NCI-H748 treated with DMSO at 0.1 percent for 48 hours (cell line): ENCODE measurements at places on chromosomes 13 and 19.

DNA sequence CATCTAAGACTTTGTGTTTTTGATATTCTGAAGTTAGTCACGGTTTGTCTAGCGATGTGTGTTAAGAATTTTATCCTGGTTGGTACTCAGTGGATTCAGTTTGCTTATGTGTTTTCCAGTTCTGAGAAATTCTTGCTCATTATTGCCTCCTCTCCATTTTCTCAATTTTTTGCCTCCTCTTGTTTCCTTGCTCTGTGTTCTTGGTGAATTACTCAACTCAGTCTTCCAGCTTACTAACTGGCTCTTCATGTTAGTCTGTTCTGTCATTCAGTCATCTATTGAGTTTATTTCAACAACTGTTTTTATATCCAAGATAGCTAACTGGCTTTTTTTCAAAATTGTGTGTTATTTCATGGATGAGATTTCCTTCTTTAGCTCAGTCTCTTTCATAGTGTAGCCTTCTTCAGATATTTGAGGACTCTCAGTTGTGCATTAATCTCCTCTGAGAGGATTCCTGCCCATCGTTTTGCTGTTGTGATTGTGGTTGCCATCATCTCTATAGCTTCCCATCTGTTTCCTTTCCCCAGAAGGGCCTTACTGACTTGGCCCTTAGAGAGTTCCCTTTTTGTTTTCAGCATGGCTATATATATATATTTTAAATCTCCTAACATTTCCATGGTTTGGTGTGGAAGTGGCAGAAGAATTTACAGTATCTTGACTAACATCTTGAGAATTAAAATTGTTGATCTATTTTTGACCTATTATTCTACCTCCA, 6.2 kb downstream of the SETDB2 start:
- no peak for DNase-seq

- DNase-seq: peak; percentile 57
Observed at GRCh38 chr19:11673608-11674041, 65.1 kb downstream of the ZNF823 start.

DNA sequence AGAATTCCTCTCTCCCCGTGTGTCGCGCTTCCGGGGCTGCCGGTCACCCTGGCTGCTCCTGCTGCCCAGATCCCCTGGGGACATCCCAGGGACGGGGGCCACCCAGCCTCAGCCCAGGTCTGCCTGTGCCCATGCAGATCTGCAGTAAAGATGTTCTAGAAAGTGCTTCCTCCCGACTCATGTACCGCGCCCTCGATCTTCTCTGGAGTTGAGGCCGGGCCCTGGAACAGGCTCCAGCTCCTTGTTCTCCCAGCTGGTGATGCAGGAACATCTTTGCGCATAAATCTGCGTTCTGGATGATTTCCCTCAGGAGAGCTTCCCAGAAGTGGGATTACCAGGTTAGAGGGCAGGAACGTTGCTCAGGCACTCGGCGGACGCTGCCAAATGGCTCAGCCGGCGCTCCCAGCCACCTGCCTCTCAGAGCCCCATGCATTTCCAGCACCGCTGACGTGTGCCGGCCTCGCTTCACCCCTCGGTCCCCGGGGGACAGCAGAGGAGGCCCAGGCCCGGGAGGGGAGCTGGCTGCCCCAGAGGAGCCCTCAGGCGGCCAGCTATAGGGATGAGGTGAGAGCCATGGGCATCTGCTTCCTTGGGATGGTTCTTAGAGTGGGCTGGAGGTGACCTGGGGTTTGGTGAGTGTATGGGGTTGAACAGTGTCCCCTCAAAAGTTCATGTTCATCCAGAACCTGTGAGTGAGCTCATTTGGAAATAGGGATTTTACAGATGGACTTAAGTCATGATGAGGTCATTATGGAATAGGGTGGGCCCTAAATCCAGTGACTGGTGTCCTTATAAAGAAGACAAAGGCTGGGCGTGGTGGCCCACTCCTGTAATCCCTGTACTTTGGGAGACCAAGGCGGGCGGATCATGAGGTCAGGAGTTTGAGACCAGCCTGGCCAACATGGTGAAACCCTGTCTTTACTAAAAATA, 42.6 kb downstream of the CRTC1 start:
- DNase-seq: no peak

GRCh38 chr13:100610391-100611347, 22.1 kb upstream of the GGACT start:
- no peak for DNase-seq

DNA sequence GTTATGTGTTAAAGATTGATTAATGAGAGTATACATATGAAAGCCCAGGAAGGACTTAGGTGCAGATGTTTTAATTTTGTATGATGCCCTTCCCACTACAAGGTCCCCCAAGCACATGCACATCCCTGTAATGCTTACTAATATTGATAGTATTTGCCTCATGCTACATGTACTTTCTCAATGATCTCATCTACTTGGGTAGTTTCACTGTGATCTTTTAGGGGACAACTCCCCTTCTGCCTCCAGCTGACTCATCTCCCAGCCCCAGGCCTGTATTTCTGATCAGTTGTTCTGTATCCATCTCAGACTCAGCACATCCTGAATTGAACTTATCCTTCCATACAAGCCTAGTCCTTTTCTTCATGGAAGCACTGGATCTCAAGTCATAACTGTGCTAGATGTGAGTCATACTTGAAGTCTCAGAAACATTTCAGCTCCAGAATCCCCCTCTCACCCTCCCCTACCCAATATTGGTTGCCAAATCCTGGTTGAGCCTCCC, 49.4 kb upstream of the INTS6 start:
- DNase-seq: no peak

DNA sequence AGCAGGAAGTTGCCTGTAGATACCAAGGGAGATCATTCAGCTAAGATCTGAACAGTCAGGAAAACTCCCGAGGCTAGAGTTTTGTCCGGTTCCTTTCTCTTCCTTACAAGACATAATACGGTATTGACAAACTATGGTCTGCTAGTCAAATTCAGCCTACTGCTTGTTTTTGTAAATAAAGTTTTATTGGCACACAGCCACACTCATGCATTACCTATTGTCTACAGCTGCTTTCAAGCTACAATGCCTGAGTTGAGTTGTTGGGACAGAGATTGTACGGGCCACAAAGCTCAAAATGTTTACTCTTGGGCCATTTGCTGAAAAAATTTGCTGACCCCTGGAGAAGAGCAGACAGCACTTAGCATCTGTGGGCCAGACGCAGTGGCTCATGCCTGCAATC, 2.5 kb downstream of the SLC1A6 start:
- no peak for DNase-seq

- DNase-seq: peak; percentile 30
Observed at GRCh38 chr13:78875792-78876580, 217.0 kb upstream of the OBI1 start.

GRCh38 chr19:47419030-47419783, at the start of gene MEIS3:
Gene MEIS3, minus strand, starts transcription at chr19:47419527. Its CDS starts 446 bp downstream, at chr19:47419081.
- no peak for DNase-seq

DNA sequence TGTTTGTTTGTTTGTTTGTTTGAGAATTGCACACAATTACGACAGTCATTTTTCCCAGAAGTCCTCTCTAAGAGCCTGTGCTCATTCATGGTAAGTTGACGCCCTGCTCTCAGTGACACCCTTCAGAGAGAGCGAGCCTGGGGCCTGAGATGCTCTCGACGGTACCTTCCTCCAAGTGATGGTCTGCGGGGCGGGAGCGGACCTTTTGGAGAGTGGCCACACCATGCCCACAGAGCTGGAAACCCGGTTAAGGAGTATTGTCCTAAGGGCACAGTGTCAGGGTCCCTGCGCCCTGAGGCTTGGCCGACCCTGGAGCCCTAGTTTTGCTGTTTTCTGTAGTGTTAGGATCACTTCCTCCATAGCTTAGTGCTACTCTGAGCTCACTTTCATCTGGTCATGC, 3.6 kb downstream of the POP4 start:
- DNase-seq: no peak

- no peak for DNase-seq
Observed at GRCh38 chr13:37039896-37040295, 19.6 kb downstream of the SUPT20H start.

DNA sequence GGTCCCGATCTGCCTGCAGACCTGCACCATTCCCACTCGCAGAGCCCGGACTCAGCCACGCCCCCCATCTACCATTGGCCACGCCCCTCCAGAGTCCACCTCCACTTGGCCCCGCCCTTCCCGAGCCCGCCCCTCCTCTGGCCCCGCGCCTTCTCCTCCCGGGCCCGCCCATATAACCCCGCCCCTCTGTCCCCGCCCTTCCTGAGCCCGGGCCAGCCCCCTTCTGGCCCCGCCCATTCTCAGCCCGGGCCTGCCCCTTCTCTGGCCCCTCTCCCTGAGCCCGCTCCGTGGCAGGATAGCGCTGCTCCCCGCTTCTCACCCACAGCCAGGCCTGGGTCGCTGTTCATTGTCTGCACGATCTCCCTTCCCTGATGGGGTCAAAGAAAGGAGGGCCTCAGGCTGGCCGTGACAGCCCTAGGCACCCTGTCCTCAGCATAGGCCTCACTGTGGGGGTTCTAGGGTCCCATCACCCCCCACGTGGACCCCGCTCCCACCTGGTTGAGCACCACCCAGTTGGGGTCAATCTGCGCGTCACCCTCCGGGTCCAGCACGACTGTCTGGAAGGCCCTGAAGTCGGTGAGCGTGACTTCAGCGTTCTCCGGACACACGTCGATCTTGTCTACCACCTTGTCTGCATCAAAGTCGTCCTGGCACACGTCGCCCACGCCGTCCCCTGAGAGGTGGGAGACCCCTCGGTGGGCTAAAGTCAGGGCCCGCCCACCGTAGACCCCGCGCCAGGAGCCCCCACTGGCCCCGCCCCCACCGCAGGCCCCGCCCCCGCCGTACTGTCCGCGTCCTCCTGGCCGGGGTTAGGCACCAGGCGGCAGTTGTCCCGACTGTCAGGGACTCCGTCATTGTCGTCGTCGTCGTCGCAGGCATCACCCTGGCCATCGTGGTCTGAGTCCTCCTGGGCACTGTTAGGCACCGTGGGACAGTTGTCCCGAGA, 5.7 kb downstream of the COMP start:
- DNase-seq: peak; percentile 29

- no peak for DNase-seq
Observed at GRCh38 chr13:66543780-66544179, 686.4 kb downstream of the PCDH9 start.

GRCh38 chr13:65857942-65858565, 1372.1 kb downstream of the PCDH9 start:
- DNase-seq: no peak

- DNase-seq: no peak
Observed at GRCh38 chr13:91922969-91923592, 524.7 kb downstream of the GPC5 start.

GRCh38 chr19:52170304-52170703, 1.1 kb downstream of the ZNF836 start:
- DNase-seq: no peak

DNA sequence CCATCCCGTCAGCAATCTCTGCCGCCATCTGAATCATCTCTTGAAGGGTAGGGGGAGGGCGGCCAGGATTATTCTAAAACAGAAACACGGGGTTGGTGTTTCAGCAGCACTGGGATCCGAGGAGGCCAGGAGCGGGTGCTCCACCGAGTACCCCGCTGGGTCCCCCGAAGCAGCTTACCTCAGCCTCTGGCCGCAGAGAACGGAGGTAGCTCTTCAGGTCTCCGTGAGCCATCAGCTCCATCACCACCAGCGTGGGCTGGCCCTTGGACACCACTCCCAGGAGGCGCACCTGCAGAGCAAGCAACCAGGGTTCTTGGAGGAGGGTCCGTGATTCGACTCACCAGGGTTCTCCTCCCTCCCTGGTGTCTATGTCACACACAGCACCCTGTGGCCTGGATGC, 53.2 kb downstream of the ZNF557 start:
- DNase-seq: no peak

- no peak for DNase-seq
Observed at GRCh38 chr13:113906571-113906970, 42.7 kb upstream of the GAS6 start.

DNA sequence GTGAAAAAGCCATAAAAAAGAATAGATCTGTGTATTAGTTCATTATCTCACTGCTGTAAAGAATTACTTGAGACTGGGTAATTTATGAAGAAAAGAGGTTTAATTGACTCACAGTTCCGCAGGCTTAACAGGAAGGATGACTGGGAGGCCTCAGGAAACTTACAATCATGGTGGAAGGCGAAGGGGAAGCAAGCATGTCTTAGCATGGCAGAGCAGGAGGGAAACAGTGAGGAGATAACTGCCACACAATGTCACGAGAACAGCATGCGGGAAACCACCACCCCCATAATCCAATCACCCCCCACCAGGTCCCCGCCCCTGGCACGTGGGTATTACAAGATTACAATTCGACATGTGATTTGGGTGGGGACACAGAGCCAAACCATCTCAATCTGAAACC, 39.1 kb upstream of the EEF1AKMT1 start:
- no peak for DNase-seq

GRCh38 chr19:9871626-9872338, 36.7 kb downstream of the PIN1 start:
- DNase-seq: peak; percentile 35

GRCh38 chr13:42973581-42973980, 18.5 kb downstream of the EPSTI1 start:
- no peak for DNase-seq

GRCh38 chr13:18944501-18945068, 237.0 kb downstream of the TUBA3C start:
- no peak for DNase-seq

GRCh38 chr13:34001389-34001788, 183.4 kb downstream of the RFC3 start:
- no peak for DNase-seq

DNA sequence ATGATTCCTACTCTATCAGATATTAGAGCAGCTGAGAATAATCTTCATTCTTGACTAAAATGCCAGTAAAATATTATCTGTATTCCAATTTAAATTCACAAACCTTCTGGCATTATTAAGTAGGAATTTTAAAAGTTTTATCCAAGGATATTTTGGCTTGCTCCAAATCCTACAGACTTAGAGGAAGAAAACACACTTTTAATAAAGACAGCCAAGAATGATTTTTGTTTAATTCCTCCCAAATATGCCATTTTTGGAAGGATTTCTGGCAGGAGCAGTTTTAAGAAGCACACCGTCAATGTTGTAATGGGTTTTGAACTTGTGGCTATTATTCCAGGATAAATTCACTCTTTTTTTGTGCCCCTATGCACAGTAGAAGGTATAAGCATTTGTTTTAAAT, 355.1 kb downstream of the SLITRK5 start:
- DNase-seq: no peak

GRCh38 chr13:99717959-99718674, 216.8 kb downstream of the TM9SF2 start:
- no peak for DNase-seq

DNA sequence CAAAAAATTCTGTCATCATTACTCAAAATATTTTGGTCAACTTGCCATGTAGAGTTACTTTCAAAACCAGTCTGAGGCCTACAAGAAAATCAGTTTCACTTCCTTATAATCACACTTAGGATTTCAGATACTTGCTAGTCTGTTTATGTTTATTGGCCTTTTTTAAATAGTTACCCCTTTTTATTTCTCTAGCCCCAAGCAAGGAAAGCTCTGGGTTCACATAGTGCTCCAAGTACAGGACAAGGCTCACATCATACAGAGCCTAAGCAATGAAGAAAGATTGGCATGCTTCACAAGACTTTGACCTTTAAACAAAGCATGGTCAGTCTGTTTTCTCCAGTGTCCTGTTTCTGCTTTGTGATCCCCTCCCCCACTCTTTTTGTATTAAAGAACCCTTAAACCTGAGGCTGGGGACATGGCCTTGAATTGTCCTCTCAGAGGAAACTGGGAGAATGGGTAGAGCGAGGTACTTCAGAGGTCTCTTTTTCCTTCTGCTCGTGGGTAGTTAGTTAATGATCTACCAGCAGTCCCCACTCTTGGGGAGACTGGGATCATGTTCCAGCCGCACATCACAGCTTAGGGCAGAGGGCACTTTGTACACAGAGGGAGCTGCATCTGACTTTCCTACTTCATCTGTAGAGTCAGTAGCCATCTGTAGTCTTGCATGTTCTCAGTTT, 30.7 kb downstream of the CEACAM1 start:
- DNase-seq: no peak

- no peak for DNase-seq
Observed at GRCh38 chr13:76983676-76984075, 8.2 kb upstream of the CLN5 start.
